ENCODE measurements at places on chromosomes 5 and 9. TPM values are rescaled to one million over a fixed set of nuclear protein-coding genes. Genes with fewer than 3 reads are reported as not detected.

DNA sequence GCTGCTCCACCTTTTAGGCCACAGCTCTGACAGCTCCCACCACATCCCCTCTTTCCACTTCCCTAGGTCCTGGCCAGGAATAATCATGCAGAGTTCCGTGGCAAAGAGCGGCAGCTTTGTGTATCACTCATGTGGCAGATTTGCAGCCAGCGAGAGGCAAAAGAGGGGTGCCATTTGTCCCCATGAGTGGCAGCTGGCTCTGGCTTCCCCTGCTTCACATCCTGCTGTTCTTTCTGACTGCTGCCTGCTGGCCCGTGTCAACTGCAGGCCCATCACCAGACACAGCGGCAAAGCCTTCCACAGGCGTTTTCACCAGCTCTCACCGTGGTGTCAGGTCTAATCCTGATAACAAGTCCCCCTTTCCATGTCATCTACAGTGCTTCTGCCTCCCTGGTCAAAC is 430.6 kb upstream of the DAP start:
- no peak for DNase-seq

DNA sequence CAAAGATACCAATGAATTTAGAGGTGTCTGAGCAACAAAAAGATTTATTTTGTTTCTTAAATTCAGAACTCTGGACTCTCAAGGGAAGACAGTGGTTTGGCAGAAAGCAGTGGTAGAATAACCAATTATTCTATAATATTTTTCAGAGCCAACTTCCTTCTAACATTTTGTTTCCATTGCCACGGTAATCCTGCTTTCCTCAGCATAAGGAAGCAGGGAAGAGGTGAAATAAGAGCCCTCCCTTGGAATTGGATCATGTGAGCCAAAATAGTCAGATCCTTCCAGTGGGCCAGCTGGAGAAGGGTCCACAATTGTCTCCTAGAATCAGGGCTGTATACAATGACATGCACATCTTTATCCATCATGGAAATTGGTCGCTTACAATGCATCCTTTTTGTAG is 130.0 kb upstream of the MAP1B start:
- DNase-seq = no peak

DNA sequence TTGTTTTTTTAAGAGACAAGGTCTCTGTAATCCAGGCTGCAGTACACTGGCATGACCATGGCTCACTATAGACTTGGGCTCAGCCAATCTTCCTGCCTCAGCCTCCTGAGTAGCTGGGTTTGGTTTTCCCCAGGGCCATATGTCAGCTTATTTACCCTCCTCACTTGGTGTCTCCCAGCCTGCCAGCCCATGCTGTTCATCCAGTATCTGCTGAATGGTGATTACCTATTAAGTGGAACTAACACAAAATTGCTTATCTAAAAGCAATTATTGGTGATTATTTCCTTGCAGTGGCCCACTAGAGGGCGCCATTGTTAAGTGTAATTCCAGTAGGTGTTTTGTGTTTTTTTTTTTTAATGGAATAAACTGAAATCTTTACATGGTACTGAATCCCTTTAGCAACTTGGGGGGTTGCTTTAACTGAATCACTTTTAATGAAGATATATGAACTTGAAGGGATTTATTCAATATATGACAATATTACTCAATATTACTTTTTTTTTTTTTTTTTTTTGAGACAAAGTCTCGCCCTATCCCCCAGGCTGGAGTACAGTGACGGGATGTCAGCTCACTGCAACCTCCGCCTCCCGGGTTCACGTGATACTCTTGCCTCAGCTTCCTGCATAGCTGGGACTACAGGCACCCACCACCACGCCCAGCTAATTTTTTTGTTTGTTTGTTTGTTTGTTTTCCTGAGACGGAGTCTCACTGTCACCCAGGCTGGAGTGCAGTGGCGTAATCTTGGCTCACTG is 13.8 kb downstream of the EXOSC2 start:
- DNase-seq = no peak

- DNase-seq = no peak
Measured at GRCh38 chr5:100683881-100684280, 148.7 kb downstream of the FAM174A start.

DNA sequence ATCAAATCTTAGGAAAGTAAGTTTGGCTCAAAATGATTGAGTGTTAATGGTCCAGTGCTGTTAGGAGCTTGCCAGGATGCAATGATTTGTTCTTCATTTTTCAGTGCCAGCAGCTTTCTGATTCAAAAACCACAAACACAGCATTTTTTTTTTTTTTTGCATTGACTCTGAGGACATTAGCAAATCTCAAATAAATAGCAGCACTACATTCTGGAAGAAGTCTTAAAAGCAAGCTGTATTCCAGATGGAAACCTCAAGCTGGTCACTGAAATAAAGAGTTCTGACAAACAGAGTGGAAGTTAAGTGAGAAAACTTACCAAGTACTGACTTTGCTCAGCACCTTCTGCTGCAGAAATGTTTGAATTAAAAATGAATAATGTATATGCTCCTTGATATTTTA is 1653.1 kb upstream of the CDH9 start:
- DNase-seq = no peak

DNA sequence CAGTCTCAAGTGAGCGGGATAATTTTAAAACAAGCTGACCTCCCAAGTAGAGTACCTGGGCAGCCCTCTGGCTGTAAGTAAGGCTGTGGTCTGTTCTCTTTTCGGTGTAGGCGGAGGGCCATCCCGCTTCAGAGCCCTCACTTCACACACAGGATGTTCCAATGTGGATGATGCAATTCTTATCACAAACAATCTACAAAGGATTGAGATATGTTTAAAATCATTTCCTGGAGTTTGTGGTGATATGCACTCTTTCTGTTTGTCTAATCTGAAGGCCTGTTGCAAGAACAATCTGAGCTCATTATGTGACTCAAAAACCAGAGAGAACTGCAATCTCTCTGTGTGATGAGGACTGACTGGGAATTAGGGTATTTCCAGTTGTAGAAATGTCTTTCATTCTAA is 42.5 kb downstream of the ITGA2 start:
- no peak for DNase-seq

- DNase-seq = no peak
Measured at GRCh38 chr9:115651461-115651860, 502.1 kb upstream of the PAPPA start.

- no peak for DNase-seq
Measured at GRCh38 chr5:145236983-145237382, 598.2 kb downstream of the PRELID2 start.

GRCh38 chr5:38795986-38796741 is 49.6 kb upstream of the OSMR start:
- no peak for DNase-seq

GRCh38 chr9:128163027-128163515 is 3.0 kb downstream of the BBLN start:
- no peak for DNase-seq

- DNase-seq = no peak
Measured at GRCh38 chr5:3340471-3340870, 255.2 kb upstream of the IRX1 start.

- DNase-seq = no peak
Measured at GRCh38 chr5:179164331-179165311, 104.4 kb downstream of the ZNF354C start.

Gene GM2A
- 13.2 TPM for total RNA-seq

Gene TAS2R1
- not detected for total RNA-seq

Gene GAPT
- total RNA-seq = 0.08 TPM

Gene AQP3
- total RNA-seq = 89.5 TPM

Gene QRFP
- not detected for total RNA-seq

Gene MSMP
- 1.5 TPM for total RNA-seq

Gene PLAC8L1
- not detected for total RNA-seq
